ENCODE measurements at places on chromosomes 12 and 14.

DNA sequence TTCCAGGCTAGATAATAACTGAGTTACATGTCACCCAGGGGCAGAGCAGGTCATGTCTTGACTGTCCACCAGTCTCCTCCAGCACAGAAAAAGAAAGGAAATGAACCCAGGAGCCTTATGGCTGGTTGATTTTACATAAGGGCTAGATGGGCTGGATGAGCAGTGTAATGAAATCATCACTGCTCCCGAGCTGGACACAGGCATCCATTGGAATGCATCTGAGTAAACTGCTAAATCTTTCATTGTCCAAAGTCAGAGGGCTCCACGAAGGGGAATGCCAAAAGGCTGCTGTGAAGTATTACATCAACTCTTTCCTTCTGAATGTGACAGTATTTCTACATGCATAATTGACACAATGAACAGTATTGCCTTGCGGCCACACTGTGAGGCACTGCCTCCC, 30.1 kb upstream of the TSPAN11 start:
- no peak for DNase-seq

DNA sequence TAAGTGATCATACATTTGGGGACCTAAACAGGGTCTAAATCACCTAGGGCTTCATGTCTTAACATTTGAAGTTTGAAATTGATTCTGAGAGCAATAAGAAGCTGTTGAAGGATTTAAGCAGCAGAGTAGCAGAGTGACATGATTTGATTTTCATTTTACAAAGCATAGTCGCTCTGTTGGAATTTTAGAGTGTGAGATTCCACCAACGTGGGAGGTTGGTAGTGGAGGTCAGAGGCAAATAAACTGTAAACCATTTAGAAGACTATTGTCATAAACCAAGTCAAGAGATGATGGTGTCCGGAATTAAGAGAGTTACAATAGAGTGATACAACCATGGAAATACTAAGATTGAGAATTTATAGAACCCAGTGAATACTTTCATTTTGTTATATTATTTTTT, 52.7 kb upstream of the ZDHHC17 start:
- DNase-seq: no peak

- DNase-seq: no peak
Measured at GRCh38 chr12:69065775-69066174, 132.8 kb upstream of the CPM start.

DNA sequence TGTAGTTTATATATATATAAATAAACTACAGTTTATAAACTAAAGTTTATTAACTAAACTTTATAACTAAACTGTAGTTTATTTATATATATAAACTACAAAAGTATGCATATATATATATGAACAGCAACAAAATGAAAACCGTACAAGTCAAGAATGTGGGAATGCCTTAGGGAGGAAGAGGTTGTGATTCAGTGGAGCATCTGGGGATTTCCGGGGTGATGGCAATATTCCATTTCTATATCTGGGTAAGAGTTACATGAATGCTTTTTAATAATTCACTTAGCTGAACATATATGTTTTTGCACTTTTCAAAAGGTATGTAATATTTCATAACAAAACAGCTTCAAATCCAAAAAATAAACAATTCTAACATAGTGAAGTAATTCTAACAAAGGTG, 30.1 kb upstream of the CAND1 start:
- DNase-seq: no peak

Measured in activated effector memory CD4-positive, alpha-beta T cell treated with Interleukin-2 at 50 U/mL for 16 hours (primary cell).